ENCODE measurements at places on chromosomes 11 and 22.

- DNase-seq = no peak
These were observed 5.9 kb downstream of the SF1 start for GRCh38 chr11:64772303-64773018.

DNA sequence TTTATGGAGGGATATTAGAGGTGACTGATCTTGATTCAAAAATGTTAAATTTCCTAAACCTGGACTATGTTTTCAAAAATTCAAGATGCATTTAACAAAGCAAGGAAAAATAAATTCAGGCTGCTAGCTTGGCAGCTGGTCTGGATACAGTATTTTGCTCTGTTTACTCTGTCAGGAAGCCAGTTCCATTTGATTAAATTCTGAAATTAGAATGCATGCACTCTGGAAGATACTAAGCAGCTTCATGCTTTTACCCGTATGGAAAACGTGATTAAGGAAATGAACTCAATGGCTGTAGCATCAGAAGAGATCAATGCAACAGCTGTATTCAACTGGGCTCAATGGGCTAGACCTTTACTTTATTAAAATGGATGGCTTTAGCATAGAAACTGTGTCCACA lies 14.2 kb downstream of the C11orf71 start:
- DNase-seq = no peak

GRCh38 chr11:68007498-68008380 lies 2.4 kb upstream of the ALDH3B1 start:
- DNase-seq = no peak

DNA sequence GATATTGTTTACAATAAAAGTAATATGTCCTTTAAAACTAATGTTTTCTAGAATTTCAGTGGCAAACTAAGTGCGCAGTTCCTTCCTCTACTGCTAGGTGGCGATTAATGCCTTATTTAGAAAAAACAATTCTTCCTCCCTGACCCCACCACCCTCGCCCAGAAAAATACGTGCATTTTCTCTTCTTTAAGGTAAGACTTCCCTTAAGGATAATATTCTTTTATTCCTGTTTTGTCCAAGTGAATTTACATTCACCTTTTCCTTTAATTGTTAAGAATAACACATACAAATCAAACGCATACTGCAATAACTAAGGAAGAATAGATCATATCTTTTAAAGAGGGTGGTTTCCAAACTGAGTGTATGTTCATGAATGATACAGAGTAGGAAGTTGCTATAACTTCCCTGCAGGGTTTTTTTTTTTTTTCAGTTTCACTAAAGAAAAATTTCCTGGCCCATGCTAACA lies 17.0 kb upstream of the PSMA1 start:
- peak; percentile 63 for DNase-seq

GRCh38 chr22:47009304-47010101 lies 247.1 kb downstream of the TBC1D22A start:
- DNase-seq = no peak

- DNase-seq = no peak
These were observed 40.0 kb upstream of the TENM4 start for GRCh38 chr11:79480864-79481263.

GRCh38 chr11:85626496-85626895 lies 648 bp downstream of the DLG2 start:
- no peak for DNase-seq

DNA sequence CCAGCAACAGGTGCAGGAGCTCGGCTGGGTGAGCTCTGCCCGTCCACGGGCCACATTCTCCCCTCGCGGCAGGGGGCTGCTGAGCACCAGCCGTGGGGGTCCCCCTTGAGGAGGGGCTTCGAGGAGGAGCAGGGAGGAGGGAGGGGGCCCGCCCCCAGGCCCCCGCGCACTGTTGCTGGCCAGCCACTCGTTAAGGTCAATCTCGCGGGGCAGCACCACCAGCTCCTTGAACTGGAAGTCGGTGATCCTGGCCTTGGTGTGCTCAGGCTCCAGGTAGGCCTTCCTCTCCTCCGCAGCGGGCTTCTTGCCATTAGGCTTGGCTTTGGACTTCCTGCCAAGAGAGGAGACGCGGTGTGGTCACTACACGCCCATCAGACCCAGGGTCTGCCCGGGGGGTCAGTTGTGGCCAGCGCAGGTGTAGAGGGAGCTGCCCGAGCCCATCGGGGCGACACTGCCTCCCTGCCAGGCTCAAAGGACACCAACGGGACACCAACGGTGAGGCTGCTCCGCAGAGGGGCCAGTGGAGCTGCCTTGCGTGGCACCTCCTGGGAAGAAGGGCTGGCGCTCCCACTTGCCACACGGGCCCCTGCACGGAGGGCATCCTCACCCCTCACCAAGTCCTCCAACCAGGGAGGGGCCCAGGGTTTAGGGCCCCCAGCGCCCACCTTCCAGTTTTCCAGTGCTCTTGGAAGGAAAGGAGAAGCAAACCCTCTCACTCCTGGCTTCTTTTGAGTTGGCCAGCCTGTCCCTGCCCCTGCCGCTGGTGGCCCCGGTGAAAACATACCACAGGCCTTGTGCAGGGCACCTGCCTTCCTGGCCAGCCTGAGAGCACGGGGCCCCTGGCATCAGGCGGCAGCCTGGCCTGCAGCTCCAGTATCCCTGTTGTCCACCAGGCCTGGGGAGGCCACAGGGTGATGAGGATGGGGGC lies 5.8 kb downstream of the MOB2 start:
- DNase-seq = no peak

DNA sequence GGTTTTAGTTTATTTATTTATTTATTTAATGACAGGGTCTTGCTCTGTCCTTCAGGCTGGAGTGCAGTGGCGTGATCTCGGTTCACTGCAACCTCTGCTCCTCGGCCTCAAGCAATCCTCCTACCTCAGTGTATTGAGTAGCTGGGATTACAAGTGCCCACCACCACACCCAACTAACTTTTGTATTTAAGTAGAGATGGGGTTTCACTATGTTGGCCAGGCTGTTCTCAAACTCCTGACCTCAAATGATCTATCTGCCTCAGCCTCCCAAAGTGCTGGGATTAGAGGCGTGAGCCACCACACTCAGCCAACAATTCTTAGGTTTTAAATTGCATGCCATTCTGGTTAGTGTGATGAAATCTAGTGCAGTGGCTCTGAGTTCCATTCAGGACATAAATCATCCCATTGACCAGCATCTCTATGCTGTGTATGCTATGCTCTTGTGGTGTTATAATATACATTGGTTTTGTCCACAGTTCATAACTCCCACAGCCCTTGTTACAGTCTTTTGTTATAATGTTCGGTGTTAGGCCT lies 28.5 kb downstream of the ZNF280B start:
- DNase-seq = no peak
